ENCODE measurements at places on chromosomes 1 and 21. TPM values are rescaled to one million over a fixed set of nuclear protein-coding genes. Genes with fewer than 3 reads are reported as not detected.

DNA sequence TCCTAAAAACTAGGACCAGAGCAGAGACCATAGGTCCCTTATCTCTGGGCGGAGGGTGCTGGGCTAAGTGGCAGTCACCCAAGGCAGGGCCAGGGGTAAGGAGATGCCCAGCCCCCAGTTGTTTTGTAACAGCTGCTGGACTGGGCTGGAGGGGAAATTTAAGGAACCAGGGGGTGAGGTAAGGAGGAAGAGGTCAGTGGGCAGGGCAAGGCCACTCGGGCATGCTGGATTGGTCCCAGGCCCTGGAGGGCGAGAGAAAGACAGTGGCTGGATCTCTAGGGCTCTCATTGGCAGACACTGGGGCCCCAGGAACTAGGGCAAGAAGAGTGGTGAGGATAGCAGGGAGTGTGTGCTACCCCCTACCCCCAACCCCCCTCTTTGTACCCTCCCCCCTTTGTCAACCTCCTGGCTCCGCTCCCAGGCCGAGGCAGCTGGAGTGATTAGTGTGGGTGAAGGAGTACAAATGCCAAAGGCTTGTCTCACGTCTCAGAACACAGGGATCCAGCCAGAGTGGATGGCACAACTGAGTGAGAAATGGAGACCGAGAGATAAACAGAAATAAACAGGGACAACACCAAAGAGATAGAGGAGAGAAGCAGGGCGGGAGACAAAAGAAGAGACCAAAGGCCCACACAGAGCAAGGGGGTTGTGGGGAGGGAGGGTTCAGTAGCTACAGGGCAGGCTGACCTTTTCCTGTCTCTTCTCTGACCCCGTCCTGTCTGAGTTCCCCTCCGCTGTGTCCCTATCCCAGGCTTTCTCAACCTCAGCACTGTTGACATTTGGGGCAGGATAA, 20.5 kb upstream of the THRAP3 start:
- DNase-seq, result no peak

GRCh38 chr1:117594261-117594990, 11.4 kb upstream of the TENT5C start:
- DNase-seq, result no peak

Gene DCST1
- 0.21 TPM for total RNA-seq

Gene IGSF3
- total RNA-seq, result 3.6 TPM

Gene WDR26
- 68.4 TPM for total RNA-seq

Gene KCNH1
- 10.0 TPM for total RNA-seq
